ENCODE measurements at places on chromosomes 1 and 21.

DNA sequence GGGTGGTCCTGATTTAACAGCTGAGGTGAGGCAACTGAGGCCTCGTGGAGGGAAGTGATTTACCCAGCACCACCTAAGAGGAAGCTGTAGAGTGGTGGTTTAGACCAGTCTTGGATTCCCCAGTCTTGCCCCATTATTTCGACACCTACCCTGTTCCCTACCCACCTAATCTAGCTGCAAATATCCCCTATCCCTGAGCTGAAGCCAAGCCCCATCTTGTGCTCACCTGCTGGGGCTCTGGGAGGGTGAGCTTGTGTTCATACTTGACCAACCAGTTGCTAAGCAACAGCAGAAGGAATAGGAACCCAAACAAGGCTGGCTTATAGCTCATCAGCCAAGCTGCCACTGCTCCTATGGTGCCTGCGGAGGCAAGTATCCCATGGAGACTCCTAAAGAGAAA lies 2.0 kb downstream of the TEX46 start:
- DNase-seq: no peak

DNA sequence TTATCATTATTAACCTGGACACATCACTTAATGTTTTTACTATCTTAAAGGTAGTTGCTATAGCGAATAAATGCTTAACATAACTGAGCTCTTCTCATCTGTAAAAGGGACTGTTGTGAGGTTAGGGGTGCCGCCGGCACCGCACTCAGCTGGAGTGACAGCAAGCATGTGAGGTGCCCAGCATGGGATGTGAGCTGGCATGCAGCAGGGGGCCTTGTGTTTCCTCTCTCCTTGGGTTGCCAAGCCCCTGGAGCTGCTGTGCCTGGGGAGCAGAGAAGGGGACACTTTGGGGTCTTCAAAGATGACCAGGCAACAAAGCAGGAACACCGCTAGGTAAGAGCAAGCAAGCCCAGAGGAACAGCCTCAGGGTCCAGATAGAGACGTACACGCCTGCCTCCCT lies 2.1 kb upstream of the ZC3H12A start:
- DNase-seq: no peak

DNA sequence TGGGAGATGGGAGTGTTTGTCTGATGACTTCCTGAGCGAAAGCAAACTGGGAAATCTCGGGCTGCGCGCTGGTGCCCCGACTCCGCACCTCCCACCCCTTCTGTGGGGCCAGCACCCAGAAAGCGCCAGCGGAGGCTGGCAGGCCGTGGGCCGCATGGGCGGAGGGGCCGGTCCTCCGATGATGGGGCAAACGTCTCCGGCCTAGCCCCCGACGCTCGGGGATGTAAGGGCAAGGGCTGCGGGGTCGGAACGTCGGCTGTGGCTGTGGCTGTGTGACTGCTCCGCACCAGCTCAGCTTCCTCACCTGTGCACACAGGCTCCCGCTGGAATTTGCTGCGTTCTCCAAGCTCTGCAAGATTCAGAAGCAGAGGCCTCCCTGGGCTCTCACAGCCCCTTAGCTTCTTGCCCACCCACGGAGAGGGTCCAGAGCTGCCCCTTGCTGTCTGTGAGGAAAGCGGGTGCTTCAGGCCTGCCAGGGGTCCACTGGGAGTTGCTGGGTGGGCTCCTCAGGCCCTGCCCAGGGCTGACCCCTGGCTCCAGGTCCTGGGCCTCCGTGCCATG lies 35.0 kb downstream of the COL18A1 start:
- DNase-seq: no peak

- peak; percentile 87 for DNase-seq
Observed at GRCh38 chr1:226061841-226062557, 517 bp upstream of the H3-3A start.

DNA sequence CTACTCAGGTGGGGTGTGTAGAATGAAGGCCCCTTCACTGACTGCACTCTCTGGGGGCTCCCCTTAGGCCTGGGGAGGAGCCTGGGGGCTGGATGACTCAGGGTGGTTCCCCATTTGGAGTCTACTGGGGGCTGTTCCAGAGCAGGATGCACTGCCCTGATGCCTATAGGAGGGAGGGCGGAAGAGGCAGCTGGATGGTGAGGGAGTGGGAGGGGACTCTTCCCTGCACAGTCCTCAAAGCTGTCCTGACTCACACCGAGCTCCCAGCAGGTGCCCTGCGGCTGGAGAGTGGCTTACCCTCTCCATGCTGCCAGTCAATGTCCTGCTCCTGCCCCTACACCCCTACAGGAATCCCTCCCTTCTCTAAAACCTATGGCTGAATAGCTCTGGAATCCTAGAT lies 204.4 kb downstream of the TRABD2B start:
- no peak for DNase-seq

- DNase-seq: no peak
Observed at GRCh38 chr1:181255270-181255929, 166.9 kb downstream of the IER5 start.

DNA sequence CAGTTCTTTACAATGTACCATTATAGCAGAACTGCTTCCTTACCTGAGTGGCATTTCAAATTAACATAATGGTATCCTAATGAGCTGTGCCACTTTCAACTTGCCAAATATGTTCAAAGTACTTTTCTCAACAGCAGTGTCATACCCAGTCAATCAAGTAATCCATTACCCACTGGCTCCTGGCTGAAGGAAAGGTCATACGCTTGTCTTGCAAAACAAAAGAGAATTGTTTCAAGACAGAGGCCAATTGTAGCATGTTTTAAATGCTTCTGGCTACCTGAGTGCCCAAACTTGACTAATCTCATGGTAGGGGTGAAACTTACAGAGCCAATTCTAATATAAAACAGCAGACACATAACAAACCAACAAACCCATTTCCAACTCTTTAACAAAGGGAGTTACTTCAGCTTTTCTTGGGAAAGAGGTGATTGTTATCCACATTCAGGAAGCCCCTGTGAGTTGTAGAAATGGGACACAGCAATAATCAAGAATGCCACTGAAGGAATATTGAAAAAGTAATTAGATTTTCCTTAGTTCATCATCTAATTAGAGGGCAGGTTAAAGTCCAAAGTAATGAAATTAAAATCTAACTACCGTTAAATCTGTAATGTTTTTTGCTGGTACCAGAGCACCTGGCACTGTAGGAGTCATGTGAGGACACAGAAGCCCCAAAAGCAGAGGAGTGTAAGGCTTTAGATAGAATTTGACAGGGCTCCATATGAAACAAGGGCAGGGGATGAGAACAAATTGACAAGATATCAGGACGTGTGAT lies 241.9 kb downstream of the RWDD3 start:
- no peak for DNase-seq
